ENCODE measurements at places on chromosomes 3 and 15.

DNA sequence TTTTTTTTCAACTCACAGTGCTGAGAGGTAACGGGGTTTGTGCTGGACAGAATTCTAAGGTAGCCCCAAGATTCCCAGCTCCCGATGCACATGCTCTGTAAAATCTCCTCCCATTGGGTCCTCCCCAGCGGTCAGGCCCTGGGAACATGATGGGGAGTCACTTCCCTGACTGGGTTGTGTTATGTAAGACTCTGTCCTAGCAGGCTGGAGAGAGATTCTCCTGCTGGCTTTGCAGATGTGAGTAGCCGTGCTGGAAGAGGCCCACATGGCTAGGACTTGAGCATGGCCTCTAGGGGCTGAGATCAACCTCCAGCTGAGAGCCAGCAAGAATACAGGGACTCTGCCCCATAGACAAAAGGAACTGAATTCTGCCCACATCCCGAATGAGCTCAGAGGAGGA is 83.7 kb upstream of the OXTR start:
- DNase-seq, result no peak

- DNase-seq, result no peak
Observed at GRCh38 chr15:57036352-57036751, 117.9 kb downstream of the TCF12 start.

- DNase-seq, result no peak
Observed at GRCh38 chr15:38215707-38216106, 36.9 kb upstream of the SPRED1 start.

DNA sequence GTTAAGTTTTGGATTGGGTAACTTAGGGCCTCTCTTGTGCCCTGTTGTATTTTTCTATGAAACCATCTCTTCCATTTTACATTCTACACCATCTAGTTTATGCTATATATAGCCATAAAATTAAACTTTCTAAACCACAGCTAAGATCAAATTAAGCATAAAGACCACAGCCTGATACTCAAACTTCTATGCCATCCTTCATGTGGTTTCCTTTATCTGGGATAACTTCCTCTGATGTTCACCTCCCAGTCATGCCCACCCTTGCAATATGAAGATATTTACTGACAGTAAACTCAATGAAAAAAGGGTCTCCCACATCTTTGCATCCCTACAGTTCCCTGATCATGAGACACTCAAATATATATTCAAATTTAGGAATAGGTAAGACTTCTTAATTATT is 4.2 kb downstream of the SELENOK start:
- no peak for DNase-seq

- DNase-seq, result no peak
Observed at GRCh38 chr15:45399381-45400212, 21.3 kb upstream of the GATM start.

- no peak for DNase-seq
Observed at GRCh38 chr3:50624634-50625033, 7.7 kb downstream of the MAPKAPK3 start.

GRCh38 chr15:61146091-61146930 is 82.8 kb downstream of the RORA start:
- DNase-seq, result no peak
